ENCODE measurements at places on chromosomes 7 and 10. TPM values are rescaled to one million over a fixed set of nuclear protein-coding genes. Genes with fewer than 3 reads are reported as not detected.

- no peak for DNase-seq
These were observed 1.3 kb upstream of the ACHE start for GRCh38 chr7:100896732-100897608.

Gene MARVELD1
- total RNA-seq: 17.3 TPM

DNA sequence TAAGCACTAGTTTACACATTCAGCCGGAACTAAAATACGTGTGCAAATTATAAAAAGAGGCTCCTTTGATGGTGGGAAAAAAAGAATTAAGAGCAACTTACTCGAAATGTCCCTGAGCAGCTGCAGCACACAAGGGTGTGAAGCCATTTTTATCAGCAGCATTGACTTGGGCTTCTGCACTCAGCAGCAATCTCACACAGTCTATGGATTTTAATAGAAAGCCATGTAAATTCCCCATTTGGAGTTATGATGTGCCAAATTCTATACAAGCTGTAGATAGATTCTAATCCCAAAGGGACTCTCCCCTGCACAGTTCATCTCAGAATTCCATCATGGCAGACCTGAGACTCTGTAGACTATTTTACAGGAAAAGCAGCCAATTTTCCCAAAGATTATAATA lies 90.5 kb downstream of the CTTNBP2 start:
- DNase-seq: no peak

DNA sequence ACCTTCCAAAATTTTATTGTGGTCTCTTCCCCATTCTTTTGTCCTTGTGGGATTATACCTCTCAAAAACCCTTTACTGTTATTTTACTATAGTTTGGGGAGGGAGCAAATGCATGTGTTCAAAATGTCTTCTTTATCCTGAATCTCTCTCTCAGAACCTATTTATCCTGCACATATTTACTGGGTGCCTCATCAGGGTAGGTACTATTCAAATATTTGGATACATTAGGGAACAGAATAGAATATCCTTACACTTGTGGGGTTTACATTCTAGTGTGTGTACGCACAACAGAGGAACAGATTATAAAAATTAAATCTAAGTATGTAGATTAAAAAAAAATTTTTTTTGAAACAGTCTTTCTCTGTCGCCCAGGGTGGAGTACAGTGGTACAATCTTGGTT lies 48.6 kb downstream of the SCD start:
- DNase-seq: no peak

DNA sequence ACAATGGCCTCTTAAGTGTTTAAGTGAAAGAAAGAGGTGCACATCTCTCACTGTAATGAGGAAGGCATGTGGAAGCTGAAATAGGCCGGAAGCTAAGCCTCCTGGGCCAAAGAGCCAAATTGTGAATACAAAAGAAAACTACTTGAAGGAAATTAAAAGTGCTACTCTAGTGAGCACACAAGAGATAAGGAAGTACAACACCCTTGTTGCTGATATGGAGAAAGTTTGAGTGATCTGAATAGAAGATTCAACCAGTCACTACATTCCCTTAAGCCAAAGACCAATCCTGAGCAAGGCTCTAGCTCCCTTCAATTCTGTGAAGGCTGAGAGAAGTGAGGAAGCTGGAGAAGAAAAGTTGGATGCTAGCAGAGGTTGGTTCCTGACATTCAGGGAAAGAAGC lies 8.2 kb downstream of the DKK1 start:
- no peak for DNase-seq

DNA sequence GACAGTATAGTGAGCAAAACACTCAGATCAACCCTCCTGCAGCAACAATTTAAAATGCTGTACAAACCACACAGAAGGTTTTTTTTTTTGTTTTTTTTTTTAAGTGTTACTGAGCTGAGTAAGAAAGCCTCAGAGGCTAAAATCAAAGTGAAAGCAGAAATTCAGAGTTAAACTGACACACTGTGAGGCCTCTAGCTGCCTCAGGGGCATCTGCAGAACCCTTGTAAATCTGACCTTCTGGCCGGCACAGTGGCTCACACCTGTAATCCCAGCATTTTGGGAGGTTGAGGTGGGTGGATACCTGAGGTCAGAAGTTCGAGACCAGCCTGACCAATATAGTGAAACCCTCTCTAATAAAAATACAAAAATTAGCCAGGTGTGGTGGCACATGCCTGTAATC lies 7.4 kb upstream of the GNA12 start:
- DNase-seq: no peak

Gene NDUFB2
- total RNA-seq: 77.3 TPM

DNA sequence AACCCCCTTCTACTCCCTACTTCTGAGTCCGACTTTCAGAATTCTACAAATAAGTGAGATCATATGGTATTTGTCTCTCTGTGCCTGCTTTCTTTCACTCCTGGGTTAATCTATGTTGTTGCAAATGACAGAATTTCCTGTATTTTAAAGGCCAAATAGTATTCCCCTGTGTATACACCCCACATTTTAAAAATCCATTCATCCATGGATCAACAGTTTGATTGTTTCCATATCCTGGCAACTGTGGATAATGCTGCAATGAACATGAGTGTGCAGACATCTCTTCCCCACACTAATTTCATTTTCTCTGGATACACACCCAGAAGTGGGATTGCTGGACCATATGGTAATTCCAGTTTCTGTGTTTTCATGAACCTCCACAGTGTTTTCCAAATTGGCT lies 225.8 kb upstream of the TCERG1L start:
- peak; percentile 89 for DNase-seq

DNA sequence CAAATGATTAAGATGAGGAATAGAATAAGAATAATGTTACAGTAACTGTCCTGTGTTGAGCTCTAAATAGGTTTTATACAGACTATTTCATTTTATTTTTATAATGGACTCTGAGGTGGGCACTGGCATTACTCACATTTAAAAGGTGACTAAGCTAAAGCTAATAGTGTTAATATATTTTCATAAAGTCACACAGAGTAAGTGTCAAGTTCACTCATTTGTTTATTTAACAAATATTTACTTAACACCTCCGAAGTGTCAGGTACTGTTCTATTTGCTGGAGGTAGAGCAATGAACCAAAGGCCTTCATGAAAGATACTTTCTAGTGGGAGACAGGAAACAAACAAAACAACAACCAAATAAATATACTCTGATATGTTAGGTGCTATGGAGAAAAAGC lies 44.0 kb downstream of the ASB4 start:
- no peak for DNase-seq

DNA sequence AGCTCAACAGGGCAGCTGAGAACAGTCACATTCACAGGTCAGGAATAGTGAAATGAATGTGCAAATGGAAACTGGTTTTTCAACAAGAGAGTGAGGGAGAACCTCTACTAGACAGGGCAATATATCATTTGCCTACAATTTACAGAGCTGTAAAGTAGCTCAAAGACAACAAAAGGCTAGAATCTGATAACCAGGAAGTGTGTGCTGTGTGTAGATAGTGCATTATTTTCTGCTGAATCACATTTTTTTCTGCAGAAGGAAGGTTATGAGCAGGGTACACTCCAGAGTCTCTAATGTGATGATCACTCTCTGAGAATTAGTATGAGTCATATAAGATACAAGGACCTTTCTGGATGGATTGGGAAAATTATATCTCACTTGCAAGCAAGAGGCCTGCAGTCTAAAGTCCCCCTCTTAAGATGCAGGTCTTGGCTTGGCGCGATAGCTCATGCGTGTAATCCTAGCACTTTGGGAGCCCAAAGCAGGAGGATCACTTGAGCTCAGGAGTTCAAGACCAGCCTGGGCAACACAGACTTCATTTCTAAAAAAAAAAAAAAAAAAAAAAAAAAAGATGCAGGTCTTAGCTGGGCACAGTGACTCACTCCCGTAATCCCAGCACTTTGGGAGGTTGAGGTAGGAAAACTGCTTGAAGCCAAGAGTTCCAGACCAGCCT lies 59.9 kb upstream of the COBL start:
- no peak for DNase-seq

Gene CYP2E1
- total RNA-seq: 0.69 TPM

Gene CUZD1
- 0.59 TPM for total RNA-seq

Gene TSPAN14
- 24.1 TPM for total RNA-seq

DNA sequence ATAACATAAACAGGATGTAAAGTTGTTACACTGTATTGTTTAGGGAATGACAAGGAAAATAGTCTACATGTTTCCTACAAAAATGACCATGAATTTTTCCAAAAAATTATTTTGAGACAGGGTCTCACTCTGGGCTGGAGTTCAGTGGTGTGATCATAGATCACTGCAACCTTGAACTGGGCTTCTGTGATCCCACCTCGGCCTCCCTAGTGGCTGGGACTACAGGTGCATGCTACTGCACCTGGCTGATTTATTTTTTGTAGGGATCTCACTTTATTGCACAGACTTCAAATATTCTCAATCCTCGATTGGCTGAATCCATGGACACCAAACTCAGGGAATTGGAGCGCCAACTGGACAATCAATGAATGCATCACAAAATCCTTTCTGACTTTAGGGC lies 6.6 kb downstream of the CHCHD2 start:
- DNase-seq: no peak

Gene OR2F1
- total RNA-seq: not detected

GRCh38 chr10:116882639-116883038 lies 33.3 kb downstream of the ENO4 start:
- DNase-seq: no peak

DNA sequence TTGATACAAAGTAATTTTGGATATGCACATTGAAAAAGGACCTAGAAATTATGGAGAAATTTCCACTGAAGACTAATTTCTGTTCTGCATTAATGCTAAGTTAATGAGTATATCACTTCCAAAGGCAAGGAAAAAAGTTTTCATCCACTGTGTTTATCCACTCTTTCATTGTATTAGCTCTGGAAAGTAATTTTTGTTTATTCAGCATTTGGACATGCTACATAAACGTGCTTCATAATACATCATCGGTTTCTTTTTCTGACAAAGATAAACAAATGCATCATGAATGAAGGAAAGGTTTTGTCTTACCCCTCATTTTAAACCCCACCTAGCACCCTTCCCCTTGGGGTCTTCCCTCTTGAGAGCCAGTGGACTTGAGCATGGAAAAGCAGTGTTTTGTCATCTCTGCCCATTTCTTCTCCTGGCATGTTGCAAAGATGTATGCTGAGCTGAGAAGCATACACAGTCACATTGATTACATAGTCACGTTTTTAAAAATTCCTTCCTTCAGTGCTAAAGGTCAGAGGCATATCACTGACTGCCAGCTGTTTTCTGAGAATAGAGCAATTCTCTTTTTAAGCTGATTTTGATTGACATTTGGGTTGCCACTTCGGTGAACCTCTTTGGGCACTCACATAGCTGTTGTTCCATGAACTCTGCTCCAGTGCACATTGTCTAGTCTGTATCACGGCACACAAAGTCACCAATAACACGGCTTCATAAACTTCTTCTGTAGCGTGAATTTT lies 65.9 kb upstream of the C7orf33 start:
- no peak for DNase-seq

All from skin of body (tissue), 3 donors.